ENCODE measurements at places on chromosomes 3 and 15. TPM values are rescaled to one million over a fixed set of nuclear protein-coding genes. Genes with fewer than 3 reads are reported as not detected.

DNA sequence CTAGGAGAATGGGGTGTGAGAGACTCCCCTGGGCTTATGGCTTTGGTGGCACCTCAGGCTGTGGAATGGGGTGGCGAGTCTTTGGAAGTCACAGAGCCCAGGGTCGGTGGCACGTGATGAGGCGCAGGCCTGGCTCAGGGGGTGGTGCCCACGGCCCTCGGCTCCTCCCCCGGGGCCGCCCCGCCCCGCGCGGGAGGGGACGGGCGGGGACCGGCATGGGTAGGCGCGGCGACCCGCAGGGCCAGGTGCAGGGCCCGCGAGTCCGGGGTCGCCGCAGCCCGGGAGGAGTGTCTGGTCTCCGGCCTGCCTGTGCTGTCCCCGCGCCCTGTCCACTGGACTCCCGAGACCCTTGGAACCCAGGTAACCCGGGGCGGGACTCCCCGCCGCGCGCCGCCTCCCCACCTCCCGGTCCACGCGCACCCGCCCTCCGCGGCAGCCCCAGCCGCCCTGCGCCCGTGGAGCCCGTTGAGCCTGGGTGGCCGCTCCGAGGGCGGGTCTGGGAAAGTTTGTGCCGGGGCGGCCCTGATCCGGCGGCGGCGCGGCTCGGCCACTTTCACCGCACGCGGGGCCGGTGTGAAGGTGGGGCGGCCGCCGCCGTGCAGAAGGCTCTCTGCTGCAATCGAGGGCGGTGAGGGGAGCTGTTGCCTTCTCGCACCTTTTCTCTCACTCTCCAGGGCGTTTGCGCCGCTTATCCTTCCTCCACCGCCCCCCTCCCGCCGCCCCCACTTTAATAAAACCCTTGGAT is at the start of gene PAQR5:
Gene PAQR5 (plus strand): TSS at position 216 of the 745 bp plus-strand sequence. CDS start 61,169 bp downstream, outside the sequence.
- peak; percentile 63 for DNase-seq

The ITIH1 gene
- not detected for total RNA-seq

DNA sequence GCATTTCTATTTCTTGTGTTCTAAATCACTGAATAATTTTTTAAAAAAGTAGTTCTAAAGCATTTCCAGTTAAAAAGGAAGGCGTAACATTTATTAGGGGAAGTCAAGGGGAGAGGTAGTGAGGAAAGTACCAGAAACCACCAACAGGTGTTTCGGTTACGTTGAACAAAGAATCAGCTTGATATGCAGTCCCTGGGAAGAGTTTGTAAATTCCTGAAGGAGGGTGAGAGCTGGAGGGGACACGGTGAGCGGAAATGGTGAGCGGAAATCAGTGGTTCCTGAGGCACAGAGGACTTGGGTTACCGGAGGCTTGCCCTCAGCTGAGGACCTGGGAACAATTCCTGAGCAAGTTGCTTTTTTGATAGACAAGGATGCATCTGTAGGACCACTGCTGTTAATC is 17.8 kb downstream of the MAP2K1 start:
- DNase-seq, result no peak

GRCh38 chr3:267101-267500 is 70.5 kb downstream of the CHL1 start:
- DNase-seq, result no peak

DNA sequence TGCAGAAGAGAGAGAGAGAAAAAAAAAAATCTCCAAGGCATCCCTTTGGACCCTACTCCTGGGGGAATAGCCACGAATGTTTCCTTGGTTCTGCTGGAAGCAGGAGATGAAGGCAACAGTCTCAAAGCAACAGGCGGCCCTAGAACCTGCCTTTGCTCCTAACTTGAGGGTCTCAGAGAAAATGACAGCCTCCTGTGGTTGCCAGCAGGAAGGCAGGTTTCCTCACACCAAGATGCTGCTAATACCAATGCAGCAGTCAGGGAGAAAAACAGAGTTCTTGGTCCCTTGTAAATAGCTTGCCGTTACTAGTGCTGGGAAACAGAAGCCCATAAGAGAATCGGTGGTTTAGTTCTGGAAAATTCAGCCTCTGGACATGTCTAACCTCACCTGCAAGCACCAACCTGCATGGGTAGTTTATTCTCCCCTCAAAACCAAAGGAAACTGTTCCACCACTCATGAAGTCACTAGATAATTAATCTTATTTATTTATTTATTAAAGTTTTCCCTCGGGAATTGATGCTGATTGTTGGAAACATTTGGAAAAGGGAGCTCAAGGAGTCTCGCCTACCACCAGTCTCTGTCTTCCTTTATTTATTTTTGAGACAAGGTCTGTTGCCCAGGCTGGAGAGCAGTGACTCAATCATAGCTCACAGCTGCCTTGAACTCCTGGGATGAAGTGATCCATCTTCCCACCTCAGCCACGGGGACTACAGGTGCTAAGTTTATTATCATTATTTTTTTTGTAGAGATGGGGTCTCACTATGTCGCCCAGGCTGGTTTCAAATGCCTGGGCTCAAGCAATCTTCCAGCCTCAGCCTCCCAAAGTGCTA is 883 bp upstream of the FRMD4B start:
- no peak for DNase-seq

- peak; percentile 97 for DNase-seq
Measured at GRCh38 chr15:75450307-75451201, 936 bp downstream of the SIN3A start.

DNA sequence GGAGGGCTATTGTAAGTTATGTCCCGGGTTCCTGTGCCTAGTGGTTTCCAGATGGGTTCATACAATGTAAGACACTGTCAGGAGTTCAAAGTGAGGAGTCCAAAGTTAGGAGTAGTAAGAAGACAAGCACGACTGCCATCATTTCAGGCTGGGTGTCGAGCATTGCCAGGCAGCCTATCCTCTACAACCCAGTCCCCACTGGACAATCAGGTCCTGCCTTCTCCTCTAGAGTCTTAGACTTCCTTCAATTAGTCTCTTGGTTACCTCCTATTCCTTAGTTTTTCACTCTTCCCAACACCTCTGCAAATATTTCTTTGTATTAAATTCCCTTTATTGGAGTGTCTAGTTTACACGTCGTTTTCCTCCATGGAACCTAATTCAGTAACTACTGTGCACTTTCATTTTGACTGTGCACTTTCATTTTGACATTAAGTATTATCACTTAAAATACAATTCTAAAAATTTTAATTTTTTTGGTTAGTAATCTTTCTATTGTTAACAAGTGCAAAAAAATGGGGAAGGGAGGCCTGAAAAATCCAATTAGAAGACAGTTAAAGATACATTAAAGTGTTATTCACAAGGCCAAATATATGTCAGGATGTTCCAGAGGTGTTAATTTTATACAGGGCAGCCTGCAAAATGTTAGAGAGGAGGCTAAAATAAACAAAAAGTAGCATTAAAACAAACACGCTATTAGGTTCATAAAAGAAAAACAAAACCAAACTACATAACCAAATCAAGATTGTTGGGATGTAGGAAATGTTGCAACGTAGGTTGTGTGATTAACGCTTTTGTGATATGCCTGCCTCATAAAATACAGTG is 155.3 kb downstream of the TBL1XR1 start:
- DNase-seq, result no peak

The NR1I2 gene
- total RNA-seq, result 0.12 TPM

The VILL gene
- total RNA-seq, result 2.7 TPM

DNA sequence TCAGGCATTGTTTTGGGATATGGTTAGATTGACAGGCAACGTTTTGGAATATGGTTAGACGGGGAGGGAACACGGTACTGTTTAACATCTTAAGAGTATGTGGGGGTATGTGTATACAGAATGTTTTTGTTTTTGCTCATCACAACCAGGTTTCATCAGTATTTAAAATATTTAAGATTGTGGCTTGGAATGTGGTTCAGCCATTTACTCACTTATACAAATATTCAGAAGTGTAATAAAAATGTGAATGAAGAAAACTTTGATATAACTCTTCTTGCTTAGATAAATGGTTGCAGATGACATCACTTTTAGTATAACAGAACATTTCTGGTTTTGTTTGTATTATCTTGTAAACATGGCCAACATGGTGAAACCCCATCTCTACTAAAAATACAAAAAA is 3.9 kb upstream of the PAK2 start:
- no peak for DNase-seq

DNA sequence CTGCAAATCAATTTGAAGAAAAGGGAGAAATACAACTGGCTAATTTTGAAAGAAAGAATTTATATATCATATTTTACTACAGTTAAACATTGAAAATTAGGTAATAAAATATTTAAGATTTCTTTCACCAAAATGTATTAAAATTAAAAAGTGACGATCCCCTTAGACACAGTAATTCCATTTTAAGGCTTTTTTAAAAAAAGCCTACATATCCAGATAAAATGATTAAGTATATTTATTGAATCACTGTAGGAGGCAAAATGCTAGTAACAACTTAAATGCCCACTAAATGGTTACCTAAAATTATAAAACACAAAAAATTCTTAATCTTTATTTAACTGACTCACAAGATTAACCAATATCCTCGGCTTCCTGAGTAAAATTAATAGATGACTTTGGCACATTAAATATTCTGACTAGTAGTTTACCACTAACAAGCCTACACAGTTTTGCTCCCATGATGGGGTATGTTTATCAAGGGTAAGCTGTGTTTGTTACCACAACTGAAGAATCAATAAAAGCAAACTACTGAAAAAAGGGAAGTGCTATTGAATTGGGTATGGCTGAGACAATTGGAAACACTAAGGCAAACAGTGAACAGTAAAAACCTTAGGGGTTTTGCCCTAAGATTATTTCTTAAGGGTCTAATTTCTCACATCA is 28.4 kb downstream of the ANKRD28 start:
- DNase-seq, result no peak

GRCh38 chr15:75025548-75026260 is 2.3 kb downstream of the PPCDC start:
- no peak for DNase-seq

The ACP3 gene
- total RNA-seq, result 1.1 TPM

GRCh38 chr3:77898621-77899020 is 858.7 kb downstream of the ROBO2 start:
- DNase-seq, result no peak

The MAGEL2 gene
- 0.05 TPM for total RNA-seq

- DNase-seq, result no peak
Measured at GRCh38 chr3:126720596-126720995, 16.6 kb downstream of the CHCHD6 start.

The CSTA gene
- 1.5 TPM for total RNA-seq

The C3orf85 gene
- not detected for total RNA-seq

DNA sequence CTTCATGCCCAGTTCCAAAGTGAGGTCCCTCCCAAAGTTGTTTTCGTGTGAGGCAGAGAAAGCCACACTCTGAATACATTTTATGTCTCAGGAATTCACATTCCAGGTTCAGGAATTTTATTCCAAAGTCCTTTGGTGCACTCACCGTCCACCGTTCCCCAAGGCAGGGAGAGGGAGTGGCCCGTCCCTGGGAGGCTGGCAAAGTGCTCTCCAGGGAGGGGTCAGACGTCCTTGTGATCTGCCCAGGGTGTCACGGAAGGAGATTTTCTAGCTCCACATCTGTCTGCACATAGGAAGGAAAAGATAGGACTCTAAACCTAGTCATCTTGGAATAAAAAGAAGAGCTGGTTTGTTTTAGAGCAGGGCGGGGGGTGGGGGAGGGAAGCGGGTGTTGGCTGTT is 47.9 kb downstream of the KLF13 start:
- DNase-seq, result no peak

The SH2D7 gene
- total RNA-seq, result not detected

DNA sequence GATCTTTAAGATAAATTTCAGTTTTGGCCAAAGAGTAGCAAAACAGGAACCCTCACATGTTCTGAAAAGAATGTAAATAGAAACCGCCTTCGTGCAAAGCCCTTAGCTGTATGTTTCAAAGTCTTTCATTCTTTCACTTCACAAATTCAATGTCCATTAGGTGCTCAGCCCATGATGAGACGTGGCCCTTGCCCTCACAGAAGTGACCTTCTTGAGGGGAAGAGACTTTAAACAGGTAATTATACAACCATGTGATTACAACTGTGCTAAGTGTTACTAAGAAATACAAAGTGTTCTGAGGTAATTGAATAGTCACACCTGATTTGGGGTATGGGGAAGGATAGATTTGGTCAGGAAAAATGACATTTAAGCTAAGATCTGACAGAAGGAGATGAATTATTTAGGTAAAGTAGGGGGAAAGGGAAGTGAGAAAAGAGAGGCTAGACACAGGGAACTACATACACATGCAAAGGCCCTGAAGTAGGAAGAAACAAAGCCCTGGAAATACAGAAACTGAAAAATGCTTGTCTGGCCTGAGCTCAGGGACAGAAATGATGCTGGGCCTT is 19.6 kb downstream of the HSPBAP1 start:
- no peak for DNase-seq

The CHST13 gene
- 0.45 TPM for total RNA-seq

- DNase-seq, result no peak
Measured at GRCh38 chr3:165984589-165984988, 147.4 kb upstream of the BCHE start.

The PTX3 gene
- 0.30 TPM for total RNA-seq

- DNase-seq, result no peak
Measured at GRCh38 chr3:87167628-87168456, 59.3 kb upstream of the CHMP2B start.

DNA sequence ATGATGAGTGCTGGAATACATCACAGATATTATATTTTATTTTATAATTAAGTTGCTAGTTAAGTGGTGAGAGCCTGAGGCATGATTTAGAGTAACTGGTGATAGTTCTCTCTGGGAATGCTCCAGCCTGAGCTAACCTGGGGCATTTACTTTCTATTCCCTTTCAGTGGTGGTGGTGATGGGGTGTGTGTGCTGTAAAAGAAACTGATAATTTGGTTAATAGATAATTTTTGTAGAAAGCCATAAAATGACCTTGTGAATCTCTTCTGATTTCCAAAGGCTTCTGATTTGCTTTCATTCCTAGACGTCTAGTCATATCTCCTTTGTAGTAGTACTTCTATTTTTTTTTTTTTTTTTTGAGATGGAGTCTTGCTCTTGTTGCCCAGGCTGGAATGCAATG is 46.8 kb upstream of the DPPA4 start:
- no peak for DNase-seq

- no peak for DNase-seq
Measured at GRCh38 chr3:27607370-27607769, 114.8 kb downstream of the EOMES start.

GRCh38 chr3:162368417-162368816 is 871.8 kb downstream of the OTOL1 start:
- no peak for DNase-seq

DNA sequence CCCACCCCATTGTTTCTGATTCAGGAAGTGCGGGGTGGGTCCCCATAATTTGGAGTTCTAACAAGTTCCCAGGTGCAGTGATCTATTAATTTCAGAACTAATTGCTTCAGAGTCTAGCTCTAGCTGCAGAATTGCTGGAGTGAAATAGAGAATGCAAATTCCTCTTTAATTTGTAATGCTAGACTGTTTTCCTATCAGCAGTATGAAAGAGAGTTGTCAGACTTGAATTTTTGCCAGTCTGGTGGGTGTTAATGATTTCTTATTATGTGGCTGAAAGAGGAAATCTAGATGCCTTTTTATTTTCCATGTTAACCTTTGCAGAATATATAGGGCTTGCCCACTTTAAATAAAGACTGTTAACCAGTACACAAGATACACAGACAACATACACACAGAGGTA is 23.7 kb downstream of the APH1B start:
- DNase-seq, result no peak

DNA sequence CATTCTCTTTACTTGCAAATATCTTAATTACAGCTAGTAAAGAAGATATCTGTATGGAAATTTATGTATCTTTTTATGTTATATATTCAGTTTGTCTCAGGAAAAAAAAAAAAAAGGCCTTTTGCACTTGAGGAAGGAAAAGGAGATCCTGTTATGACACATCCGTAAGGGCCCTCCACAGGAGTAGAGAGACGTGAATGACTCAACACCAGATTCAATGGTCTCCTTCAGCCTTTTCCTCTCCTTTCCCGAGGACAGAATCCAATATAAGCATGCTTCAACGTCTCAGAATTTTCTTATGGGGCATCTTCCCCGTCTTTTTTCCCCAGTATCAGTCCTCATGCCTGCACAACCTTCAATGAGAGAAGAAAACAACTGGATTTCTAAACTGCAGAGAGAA is 340.3 kb downstream of the NTRK3 start:
- no peak for DNase-seq

The GOLGA6L10 gene
- total RNA-seq, result 0.07 TPM

All from left ventricle myocardium superior (tissue), 1 donor.